ENCODE measurements at places on chromosomes 3 and 15.

- no peaks in the 10 kb centered on the region for H3K27me3 ChIP-seq
- no peak overlapping the region for H3K4me3 ChIP-seq
- DNase-seq = no peak
- H3K27ac ChIP-seq = peak overlapping the region; percentile 36
- H3K4me1 ChIP-seq = peaks cover 43% of the 10 kb centered on the region
- H3K36me3 ChIP-seq = peaks cover 57% of the 10 kb centered on the region
These were observed 41.2 kb downstream of the OIP5 start for GRCh38 chr15:41291065-41291631.

- no peaks in the 10 kb centered on the region for H3K27me3 ChIP-seq
- no peak overlapping the region for H3K27ac ChIP-seq
- no peak overlapping the region for H3K4me3 ChIP-seq
- no peaks in the 10 kb centered on the region for H3K4me1 ChIP-seq
These were observed 266.7 kb upstream of the LRRN1 start for GRCh38 chr3:3532508-3532907.

- H3K27ac ChIP-seq = no peak overlapping the region
- no peak for DNase-seq
- no peaks in the 10 kb centered on the region for H3K27me3 ChIP-seq
These were observed 407.7 kb downstream of the FOXP1 start for GRCh38 chr3:71175691-71176365.

DNA sequence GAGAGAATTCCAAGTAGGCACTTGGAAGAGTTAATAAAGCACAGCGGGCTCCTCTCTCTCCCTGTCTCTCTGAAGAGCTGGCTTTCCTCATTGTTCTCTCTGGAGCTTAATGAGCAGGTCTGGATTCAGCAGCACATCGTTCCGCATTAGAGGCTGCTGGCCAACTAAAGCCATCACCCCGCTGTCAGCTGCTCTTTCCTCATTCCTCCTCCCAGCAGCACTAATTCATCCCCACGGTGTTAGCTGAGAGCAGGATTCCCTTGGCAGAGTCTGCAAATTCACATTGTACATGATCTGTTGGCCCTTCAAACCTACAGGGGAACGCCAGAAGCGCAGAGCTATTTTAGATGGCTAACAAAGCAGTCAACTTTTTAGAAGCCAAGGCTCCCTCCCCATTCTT, 44.2 kb downstream of the SGO1 start:
- DNase-seq = no peak
- no peaks in the 10 kb centered on the region for H3K27me3 ChIP-seq
- peaks cover 2% of the 10 kb centered on the region for H3K4me1 ChIP-seq
- H3K36me3 ChIP-seq = peaks cover 64% of the 10 kb centered on the region

DNA sequence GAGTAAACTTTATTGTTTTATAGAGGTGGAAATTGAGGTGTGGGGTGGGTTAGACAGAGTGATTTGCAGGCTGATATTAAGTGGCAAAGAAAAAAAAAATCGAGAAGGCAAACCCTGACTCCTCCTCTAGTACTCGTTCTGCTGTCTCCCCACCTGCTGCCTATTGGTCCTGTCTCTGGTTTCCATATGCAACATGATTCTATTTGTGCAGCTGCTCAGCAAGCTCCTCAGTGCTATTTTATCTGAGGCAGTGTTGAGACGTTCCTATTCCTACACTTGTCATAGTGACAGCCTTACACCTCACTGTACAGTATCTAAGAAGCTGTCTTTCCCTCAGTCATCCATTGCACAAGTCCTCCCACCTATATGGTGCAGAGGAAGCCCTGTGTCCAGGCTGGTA, 45.1 kb downstream of the RSL24D1 start:
- H3K27ac ChIP-seq = no peak overlapping the region
- no peaks in the 10 kb centered on the region for H3K27me3 ChIP-seq
- no peaks in the 10 kb centered on the region for H3K36me3 ChIP-seq
- no peaks in the 10 kb centered on the region for H3K4me1 ChIP-seq
- no peak for DNase-seq

- no peaks in the 10 kb centered on the region for H3K4me1 ChIP-seq
- no peak overlapping the region for H3K27ac ChIP-seq
- H3K36me3 ChIP-seq = no peaks in the 10 kb centered on the region
- no peak for DNase-seq
- H3K4me3 ChIP-seq = no peak overlapping the region
These were observed 50.1 kb downstream of the CNTN4 start for GRCh38 chr3:2148561-2149340.

DNA sequence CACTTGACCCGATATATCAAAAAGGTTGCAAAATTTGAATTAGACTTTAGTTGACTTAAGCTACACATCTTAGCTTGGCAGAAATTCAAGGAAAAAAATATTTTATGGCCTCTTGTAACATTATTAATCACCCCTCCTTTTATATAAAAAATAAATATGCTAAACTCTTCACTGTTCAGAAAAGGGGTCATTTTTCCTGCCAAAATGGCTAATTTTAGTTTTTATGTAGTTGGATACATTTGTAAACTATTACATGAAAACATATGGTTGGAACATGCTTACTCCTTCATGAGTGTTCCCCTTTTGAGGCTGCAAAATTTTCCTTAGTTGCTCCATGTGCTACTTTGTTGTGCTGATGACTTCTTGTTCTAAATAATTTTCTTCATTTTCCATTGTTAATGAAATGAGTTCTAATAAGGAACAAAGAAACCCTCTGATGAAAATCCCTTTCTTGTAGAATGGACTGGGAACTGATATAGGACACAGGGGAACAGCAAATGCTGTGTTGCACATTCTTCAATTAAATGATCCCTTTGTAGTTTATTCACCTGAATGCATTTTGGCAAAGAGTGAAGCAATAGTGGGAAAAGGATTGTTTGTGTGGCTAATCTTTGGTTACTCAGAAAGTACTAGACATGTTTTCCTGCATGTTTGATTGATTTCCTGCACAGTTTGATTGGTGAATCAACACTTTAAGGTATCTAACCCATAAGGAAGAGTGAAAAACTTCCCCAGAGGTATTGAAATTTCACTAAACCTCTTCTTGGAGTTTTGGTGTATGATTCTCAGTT, 349.3 kb downstream of the TIGIT start:
- no peaks in the 10 kb centered on the region for H3K4me1 ChIP-seq
- H3K36me3 ChIP-seq = peaks cover 1% of the 10 kb centered on the region
- H3K27me3 ChIP-seq = no peaks in the 10 kb centered on the region
- no peak for DNase-seq
- no peak overlapping the region for H3K4me3 ChIP-seq
- H3K27ac ChIP-seq = no peak overlapping the region

DNA sequence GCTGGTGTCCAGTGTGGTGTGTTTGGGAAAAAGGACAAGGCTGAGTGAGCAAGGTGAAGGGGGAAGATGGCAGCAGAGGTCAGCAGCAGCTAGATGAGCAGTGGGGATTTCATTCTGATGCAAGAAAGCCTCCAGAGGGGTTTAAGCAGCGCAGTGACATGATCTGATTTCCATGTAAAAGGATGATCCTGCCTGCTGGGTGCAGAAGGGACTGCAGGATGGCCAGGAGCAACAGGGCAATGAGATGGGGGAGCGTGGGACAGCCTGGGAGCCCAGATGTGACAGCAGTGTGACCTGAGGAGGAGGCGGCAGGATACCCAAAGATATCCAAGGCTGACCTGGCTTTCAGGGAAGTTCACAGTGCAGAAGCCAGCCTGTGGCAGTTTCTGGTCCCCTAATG, 6.1 kb downstream of the WNT7A start:
- H3K36me3 ChIP-seq = no peaks in the 10 kb centered on the region
- H3K4me1 ChIP-seq = peaks cover 2% of the 10 kb centered on the region
- no peak for DNase-seq
- no peak overlapping the region for H3K27ac ChIP-seq
- peaks cover 34% of the 10 kb centered on the region for H3K27me3 ChIP-seq

DNA sequence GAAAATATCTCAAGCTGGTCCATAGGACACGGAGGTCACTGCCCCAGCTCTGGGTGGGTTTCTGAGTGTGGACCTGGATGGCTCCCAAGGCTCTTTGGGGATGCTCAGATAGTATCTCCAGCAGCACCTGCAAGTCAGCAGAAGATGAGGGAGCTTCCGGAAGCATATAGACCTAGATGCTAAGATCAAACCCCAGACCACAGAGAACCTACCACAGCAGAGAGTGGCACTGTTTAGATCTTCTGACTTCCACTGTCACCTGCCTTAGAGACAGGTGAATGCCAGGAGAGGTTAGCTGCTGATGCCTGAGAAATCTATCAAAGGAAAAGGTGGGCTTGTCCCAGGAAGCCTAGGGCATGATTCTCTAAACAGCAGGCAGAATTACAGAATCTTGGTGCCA, 105.7 kb upstream of the TRPM1 start:
- H3K36me3 ChIP-seq = peaks cover 6% of the 10 kb centered on the region
- no peak overlapping the region for H3K4me3 ChIP-seq
- peak overlapping the region; percentile 61 for H3K27ac ChIP-seq

DNA sequence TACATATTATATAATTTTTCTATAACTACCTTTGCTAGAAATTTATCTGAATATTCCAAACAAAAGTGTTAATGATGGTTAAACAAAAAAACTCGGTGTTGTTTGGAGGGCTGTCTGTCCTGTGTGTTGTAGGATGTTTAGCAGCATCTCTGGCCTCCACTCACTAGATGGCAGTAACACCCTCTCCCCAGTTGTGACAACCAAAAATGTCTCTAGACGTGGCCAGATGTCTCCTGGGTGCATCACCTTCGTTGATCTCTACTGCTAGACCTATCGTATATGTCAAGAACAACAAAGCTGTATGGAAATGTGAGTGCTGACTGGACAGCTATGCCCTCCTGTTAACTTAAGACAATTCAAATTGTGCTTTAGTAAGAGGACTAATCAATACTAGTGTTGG, 14.1 kb downstream of the ANKRD34C start:
- H3K27me3 ChIP-seq = peaks cover 33% of the 10 kb centered on the region
- no peaks in the 10 kb centered on the region for H3K36me3 ChIP-seq
- H3K27ac ChIP-seq = no peak overlapping the region
- H3K4me3 ChIP-seq = no peak overlapping the region

GRCh38 chr15:42727750-42728381, 9.1 kb downstream of the CDAN1 start:
- DNase-seq = peak; percentile 36
- no peaks in the 10 kb centered on the region for H3K27me3 ChIP-seq
- H3K27ac ChIP-seq = no peak overlapping the region
- H3K36me3 ChIP-seq = peaks cover 35% of the 10 kb centered on the region

DNA sequence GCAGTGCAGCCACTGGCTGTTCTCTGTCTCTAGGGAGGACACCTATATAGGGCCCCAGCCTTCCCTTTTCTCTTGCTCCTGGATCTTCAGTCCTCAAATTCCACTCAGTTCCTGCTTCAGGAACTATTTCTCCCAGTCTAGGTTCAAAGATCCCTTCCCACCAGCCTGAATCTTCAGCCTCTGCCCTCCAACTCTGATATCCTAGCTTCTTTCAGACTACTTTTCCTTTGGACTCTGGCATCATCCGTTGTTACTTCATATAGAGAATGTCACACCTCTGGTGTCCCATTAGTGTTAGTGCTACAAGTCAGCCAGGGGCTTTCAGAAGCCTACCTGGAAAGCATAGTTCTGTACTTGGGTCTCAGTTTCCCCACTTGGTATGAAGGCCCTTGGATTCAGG, 10.0 kb upstream of the HPS3 start:
- H3K4me3 ChIP-seq = no peak overlapping the region
- H3K27me3 ChIP-seq = no peaks in the 10 kb centered on the region
- peaks cover 5% of the 10 kb centered on the region for H3K4me1 ChIP-seq
- DNase-seq = no peak

GRCh38 chr3:155382396-155383042, 89.0 kb upstream of the STRIT1 start:
- no peak overlapping the region for H3K27ac ChIP-seq
- no peak for DNase-seq
- no peak overlapping the region for H3K4me3 ChIP-seq
- H3K27me3 ChIP-seq = peaks cover 5% of the 10 kb centered on the region
- H3K36me3 ChIP-seq = no peaks in the 10 kb centered on the region
- no peaks in the 10 kb centered on the region for H3K4me1 ChIP-seq

DNA sequence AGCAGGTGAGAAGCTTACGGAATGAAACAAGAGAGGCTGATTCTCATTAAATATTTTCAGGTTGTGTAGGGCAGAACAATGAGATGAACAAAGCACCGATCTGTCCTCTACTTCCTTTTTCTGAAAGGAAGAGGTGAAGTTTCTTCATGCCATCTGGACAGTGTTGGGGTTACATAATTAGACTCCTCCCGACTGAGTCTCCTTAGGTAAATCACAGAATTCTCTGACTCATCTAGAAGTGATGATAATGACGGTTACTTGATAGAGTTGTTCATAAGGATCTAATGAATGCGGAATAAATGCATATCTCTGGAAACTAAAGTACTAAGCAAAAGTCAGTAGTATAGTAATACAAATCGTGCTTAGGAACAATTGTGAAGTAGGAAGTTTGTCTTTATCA, 21.2 kb downstream of the CRTC3 start:
- H3K4me1 ChIP-seq = peaks cover 20% of the 10 kb centered on the region
- H3K27me3 ChIP-seq = no peaks in the 10 kb centered on the region
- H3K4me3 ChIP-seq = no peak overlapping the region
- H3K36me3 ChIP-seq = peaks cover 43% of the 10 kb centered on the region
- H3K27ac ChIP-seq = no peak overlapping the region

DNA sequence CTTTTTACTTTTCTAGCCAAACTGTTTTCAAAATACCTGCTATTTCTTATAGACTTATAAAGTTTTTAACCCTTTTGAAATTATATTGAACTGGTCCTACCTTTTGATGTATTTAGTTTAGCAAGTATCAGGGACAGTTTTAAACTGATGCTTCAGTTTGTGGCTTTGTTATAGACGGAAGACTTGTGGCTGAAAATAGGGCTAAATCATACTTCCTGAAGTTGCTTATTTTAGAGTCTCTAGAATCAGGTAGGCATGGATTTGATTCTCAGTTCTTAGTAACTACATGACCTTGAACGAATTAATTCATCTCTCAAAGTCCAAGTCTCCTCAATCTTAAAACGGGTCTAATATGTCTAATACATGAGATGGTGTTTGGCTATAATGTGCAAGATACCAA, 322.8 kb downstream of the RAP2B start:
- peaks cover 7% of the 10 kb centered on the region for H3K36me3 ChIP-seq

- no peak overlapping the region for H3K4me3 ChIP-seq
- no peak overlapping the region for H3K27ac ChIP-seq
- no peaks in the 10 kb centered on the region for H3K36me3 ChIP-seq
- peaks cover 19% of the 10 kb centered on the region for H3K27me3 ChIP-seq
These were observed 69.2 kb upstream of the GOLGA8B start for GRCh38 chr15:34652726-34653033.

GRCh38 chr15:80667936-80668335, 27.2 kb upstream of the ABHD17C start:
- no peak overlapping the region for H3K27ac ChIP-seq
- no peak overlapping the region for H3K4me3 ChIP-seq
- no peak for DNase-seq
- H3K36me3 ChIP-seq = no peaks in the 10 kb centered on the region
